ENCODE measurements at places on chromosomes 12 and 14.

DNA sequence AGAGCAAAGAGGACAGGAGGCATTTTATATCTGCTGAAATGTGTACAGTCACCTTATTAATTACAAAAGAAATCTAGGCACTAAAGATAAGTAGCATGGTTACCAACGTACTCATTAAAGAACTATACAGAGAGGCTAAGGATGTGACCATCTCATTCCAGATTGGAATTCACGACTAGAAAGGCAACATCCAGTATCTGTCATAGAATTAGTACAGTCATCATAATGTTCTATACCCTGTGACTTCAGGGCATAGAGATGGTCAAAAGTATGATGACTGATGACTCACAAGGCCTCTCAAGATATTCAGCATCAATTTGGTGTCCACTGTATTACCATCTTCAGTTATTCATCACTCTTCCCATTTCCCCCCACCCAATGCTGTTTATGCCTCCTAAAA is 144.0 kb upstream of the PLEKHG7 start:
- no peak for DNase-seq

DNA sequence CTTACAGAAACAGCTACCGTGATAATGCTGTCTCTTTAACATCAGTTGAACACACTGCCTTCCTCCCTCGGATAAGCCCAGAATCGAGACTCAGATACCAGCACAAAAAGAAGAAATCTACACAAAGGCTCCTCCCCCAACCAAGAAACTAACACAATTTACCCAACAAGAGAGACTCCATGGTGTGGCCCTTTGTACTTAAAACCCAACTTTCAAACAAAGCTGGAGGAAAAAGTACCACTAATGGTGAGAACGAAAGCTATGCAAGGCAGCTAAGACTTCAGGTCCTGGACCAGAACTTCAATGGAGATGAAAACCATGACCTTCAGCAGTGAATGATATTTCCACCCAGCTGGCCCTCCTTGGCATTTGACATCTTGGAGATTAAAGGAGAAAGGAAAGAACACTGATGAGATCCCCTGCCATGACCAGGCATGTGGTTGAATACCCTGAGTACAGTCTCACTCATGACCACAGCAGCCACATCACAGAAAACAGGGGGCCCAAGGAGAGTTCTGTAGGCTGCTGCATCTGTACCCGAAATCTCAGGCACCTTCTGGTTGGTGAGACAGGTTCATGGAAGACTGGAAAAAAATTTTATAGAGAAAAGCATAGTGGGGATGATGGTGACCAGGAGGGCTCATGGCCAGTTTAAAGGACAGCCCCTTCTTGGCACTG is 36.7 kb downstream of the RBM19 start:
- DNase-seq, result no peak

- no peak for DNase-seq
Measured at GRCh38 chr12:23945249-23945648, 4.2 kb downstream of the SOX5 start.

DNA sequence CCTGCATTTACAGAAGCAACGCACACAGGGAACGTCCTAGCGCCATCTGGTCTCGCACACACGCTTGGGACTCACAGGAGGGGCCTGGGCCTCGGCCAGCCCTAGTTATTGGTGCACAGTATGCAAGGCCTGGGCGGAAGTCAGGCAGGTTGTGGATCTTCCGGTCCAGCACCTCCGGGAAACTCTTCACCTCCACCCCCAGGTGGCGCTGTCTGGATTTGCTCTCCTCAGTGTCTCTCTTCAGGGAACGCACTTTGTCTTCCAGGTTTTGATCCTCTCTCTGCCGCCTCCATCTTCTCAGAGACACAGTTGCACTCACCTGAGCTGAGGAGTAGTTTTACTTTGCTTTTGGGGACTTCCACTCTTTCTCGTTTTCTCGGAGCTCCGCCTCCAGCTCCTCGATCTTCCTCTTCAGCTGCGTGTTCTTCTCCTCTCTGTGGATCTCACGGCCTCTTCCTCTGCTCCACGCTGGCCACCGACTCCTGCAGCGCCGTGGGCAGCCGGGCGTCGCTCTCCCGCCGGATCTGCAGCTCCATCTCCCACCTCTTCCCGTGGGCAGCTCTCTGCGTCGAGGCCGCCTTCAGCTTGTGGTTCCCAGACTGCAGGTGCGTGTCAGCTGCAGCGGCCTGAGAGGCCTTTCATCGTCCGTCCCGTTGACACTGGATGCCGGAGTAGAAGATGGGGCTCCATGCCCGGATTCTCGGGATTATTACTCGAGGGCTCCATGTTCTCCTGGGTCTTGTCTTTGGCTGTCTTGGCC is 933.8 kb downstream of the TMEM121 start:
- DNase-seq, result peak; percentile 63

DNA sequence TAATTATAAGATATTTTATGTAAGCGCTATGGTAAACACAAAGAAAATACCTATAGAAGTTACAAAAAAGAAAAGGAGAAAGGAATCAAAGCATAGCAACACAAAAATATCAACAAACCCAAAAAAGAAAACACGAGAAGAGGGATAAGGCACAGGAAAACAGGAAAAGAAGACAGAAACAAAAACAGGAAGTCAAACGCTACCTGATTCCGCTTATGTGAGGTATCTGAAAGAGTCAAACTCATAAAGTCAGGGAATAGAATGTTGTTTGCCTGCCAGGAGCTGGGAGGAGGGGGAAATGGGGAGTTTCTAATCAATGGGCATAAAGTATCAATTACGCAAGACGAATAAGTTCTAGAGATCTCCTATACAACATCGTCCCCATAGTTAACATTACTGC is 39.9 kb upstream of the GPR132 start:
- DNase-seq, result no peak

GRCh38 chr14:70416338-70416724 is 559 bp downstream of the SYNJ2BP start:
- no peak for DNase-seq

DNA sequence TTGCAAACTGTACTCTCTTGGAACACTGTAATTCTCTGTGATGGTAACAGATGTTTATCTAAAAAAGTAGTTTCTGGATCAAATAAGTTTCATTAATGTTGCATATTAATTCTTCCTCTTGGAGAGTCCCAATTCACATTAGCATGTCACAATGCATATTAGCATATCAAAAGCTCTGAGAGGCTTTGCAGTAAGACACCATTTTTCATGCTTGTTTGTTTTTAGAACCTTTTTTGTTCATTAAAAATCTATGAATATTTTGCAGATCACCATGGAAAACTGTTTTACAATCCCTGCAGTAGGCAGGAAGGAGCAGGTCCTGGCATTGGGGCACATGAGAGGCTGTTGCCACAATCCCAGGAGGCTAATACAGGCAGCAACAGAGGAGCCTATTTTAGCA is 180.7 kb downstream of the KCNH5 start:
- DNase-seq, result no peak

- DNase-seq, result no peak
Measured at GRCh38 chr12:80040075-80040738, 59.1 kb upstream of the OTOGL start.

DNA sequence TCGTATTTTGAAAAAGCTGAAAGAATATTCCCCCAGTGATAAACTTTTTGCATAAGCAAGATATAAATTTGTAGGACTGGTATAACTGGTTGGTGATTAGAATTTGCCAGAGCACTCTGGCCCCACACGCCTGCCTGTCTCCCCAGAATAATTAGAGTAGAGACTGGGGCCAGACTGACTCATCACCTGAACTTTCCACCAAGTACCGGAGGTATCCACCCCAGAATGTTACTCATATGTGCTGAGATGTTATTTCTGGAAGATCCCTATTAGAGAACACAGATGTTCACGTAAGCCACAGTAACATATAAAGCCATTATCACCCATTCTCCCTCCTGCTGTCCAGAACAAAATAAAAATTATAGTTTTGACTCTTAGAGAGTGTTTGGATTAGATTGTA is 49.5 kb upstream of the PIWIL1 start:
- DNase-seq, result no peak

GRCh38 chr12:94570161-94570560 is 80.2 kb downstream of the TMCC3 start:
- DNase-seq, result no peak

GRCh38 chr12:47797441-47797840 is 22.3 kb downstream of the HDAC7 start:
- no peak for DNase-seq

GRCh38 chr12:13002301-13003097 is 2.4 kb upstream of the HEBP1 start:
- no peak for DNase-seq

DNA sequence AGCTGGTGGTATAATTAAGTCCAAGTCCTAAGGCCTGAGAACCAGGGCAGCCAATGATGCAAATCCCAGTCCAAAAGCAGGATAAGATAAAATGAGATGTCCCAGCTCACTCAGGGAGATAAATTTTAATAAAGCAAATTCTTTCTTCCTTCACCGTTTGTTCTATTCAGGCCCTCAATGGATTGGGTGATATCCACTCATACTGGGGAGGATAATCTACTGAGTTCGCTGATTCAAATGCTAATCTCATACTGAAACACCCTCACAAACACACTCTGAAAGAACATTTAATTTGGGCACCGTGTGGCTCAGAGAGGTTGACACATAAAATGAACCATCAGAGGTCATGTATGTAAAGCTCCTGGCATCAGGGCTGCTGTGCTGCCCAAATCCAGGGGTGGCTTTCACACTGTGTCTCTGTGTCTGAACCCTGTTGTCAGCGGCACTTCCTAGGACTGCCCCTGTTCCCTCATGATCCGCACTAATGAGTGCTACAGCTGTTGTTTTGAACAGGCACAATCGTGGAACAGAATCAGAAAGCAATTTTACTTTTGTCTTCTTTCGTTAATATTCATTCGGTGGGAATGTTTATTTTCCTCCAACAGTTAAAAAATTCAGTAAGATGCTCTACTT is 428.5 kb upstream of the FBXO33 start:
- no peak for DNase-seq

- no peak for DNase-seq
Measured at GRCh38 chr12:42733911-42734310, 144.4 kb upstream of the PRICKLE1 start.

DNA sequence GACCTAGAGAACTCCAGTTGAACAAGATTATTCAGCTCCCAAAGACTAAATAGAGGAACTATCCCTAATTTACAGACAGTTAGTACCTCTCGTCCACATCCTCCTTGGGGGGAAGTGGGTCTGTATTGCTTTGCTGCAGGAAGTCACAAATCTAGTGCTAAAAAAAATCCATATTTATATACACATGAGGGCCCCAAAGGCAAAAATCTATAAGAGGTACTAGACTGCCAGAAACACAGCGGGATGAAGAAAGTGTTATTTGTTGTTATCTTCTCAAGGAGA is 190.1 kb downstream of the TTC8 start:
- DNase-seq, result no peak

DNA sequence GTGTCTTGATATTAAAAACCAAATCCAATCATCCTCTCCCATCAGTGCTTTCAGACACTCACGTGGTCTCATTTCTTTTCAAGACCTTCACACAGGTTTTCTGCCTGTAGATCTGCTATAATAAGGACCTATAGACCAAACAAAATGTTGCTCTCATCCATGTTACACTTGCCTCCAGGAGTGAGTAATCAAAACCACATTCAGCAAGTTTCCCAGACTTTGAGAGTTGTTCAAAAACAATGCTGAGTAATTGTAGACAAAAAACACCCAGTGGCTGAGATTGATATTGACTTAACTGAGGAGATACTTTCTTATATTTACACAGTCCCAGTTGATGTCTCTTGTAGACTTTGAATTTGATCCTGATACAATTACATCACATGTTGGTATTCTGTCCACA is 383.1 kb downstream of the TMEM132D start:
- no peak for DNase-seq

DNA sequence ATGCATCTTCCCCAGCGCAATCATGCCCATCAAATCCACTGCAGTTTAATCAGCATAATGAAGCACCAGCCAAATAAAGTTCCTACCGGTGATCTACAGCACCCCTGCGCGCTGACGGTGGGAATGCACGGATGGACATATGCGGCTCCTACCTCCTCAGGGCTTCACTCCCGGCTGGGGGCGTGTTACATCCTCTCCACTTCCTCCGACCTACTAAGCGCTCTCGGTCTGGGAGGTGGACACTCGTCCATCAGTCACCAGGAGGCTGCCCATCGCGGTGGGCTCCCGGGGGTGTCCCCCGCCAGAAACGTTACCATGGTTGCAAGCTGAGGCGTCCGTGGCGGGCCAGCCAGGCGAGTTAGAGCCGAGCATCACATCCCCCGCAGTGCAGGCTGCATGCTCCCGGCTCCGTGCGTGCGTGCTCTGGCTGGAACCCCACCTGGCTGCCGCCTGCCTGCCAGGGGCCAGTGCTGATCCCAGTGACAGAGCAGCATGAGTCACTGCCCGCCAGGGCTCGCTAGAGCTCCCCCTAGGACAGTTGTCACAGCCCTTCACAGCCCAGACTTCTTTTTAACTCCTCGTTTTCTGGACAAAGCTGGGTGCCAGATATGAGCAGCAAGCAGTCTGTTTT is 73.0 kb downstream of the CIT start:
- DNase-seq, result no peak

- DNase-seq, result no peak
Measured at GRCh38 chr14:104130974-104131651, 7.3 kb upstream of the KIF26A start.

GRCh38 chr12:97752129-97752528 is 289.5 kb downstream of the RMST start:
- DNase-seq, result no peak

DNA sequence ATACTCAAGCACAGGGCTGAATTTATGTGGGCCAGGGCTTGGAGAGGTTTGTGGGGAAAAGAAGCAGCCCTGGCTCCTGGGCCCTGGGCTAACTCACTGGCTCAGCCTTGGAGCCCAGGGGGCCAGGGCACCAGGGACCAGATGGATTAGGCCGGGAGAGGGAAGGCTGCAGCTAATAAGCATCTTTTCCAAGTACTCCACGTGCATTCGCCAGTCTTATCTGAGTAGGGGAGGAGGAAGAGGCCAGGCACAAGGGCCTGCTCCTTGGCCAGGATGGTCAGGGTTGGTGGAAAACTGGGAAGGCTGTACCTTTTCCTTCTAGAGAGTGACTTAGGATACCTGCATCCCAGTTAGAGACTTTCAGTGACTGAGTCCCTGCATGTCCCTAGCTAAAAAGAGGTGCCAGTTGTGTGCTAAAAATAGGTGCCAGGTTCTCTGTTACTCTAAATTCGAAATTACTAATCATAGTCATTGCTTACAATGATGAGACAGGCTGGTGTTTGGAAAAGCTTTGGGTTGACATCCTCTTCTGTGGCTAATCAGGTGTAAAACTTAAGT is 1.3 kb downstream of the GLRX5 start:
- DNase-seq, result no peak

- DNase-seq, result no peak
Measured at GRCh38 chr14:58575956-58576355, 61.8 kb upstream of the DACT1 start.

- no peak for DNase-seq
Measured at GRCh38 chr12:89333564-89334252, 18.6 kb downstream of the DUSP6 start.

DNA sequence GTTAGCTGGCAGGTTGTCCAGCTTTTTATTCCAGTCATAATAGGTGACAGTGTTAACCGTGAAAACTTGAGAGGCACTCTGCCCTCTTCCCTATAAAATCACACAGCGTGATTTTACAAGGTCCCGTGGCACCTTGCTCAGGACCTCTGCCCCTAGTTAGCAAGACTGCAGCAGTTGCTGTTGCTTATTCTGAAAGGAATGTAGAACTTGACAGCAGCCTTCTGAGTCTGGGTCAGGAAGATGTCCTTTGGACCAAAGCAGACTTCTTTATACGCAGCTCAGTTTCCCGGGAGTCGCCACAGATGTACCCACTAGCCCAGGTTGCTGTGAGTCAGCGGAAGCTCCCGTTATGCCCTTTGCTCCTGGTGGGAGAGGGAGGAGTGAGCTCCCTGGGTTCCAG is 13.2 kb downstream of the PRKAB1 start:
- DNase-seq, result no peak
